ENCODE measurements at places on chromosomes 5 and 9.

DNA sequence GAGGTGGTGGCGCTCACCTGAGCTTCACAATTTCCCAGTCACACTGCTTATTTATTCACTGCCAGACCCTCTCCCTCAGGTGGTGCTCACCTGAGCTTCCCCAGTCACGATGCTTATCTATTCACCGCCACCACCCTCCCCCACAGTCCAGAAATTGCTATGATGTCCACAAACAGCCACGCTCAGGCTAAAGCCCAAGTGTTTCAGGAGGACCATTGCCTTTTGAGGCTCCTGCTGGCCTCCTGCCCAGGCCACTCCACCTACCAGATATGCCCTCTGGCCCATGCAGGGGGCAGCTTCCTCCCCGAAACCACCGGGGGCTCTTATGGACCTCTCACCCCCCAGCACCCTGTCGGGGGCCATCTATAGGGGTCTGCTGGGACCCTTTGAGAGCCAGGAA is 4.6 kb downstream of the PDLIM7 start:
- no peak for DNase-seq

DNA sequence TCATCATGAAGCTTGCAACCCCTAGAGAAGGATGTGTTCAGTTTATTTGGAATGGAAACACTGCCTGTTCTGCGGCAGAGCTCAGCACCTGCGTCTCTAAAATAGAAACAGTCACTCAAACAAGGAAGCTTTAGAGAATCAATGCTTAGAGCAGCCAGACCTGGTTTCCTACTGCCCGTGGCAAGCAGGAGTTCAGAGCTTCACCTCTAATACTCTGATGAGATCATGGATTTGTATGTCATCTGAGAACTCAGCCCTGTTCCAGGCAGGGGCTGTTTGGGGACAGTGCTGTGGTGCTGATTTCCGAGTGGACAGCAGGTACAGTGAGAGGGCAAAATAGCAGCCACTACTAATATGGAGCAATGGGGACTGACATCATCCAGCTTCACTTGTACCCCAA is 236.0 kb upstream of the IRX1 start:
- no peak for DNase-seq

DNA sequence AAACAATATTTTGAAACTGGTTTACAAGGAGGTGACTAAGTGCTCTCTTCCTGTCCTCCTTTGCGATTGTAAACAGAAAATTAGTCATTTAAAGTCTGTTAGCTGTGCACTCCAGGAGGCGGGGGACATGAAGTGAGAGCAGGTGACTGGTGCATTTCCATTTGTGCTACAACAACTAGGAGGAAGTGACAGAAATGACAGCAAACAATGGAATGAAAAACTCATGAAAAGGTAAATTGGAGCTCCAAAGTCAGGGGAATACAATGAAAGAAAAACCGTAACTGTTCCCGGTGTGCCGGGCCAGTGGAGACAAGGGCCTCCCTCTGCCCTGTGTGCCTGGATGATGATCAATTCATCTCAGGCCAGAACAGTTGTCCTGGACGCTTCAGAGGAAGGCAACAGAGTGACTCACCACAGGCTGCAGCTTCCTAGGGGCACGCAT is 439.9 kb downstream of the GADD45G start:
- no peak for DNase-seq

GRCh38 chr9:23611869-23612268 is 214.2 kb downstream of the ELAVL2 start:
- DNase-seq = no peak

- DNase-seq = peak; percentile 63
Observed at GRCh38 chr9:109903515-109904138, 123.6 kb downstream of the PALM2AKAP2 start.

DNA sequence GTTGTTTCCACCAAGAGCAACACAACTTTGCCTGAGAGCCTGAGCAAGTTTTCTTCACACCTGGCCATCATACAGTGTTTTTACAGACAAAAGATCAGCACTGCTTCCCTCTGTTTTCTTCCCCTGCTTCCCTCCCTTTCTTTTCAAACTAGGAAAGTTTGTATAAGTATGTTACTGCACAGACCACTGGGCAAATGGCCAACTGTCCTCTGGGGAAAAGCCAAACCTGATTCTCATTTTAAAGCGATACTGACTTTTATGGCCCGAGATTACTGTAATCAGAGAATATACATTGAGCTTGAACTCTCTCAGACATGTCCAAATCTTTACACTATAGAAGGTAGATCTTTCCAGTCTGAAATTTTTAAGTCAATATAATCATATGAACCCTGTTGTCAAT is 415.0 kb downstream of the NFIB start:
- DNase-seq = no peak

DNA sequence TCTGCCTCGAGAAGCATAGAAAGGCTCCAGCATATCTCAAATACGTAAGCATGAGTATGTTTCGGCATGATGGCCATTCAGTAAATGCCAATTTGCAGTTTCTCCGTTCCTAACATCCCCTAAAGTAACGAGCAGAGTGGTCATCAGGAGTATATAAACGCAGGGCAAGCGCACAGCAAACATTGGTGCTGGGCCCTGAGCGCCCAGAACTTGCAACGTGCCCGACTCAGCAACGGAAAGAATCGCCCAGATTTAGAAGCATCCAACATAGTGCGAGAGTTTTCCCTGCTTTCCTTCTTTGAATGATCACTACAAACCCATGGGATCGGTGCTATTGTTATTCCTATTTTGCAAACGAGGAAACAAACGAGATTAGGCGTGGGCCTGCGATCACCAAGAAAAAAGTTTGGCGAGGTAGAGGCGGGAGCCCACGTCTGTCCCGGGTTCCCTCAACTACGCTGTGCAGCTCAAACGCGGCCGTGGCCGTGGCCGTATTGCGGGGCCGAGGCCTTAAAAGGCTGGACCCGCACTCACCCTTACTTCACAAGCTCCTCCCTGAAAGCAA is 505 bp downstream of the RPS14 start:
- no peak for DNase-seq

DNA sequence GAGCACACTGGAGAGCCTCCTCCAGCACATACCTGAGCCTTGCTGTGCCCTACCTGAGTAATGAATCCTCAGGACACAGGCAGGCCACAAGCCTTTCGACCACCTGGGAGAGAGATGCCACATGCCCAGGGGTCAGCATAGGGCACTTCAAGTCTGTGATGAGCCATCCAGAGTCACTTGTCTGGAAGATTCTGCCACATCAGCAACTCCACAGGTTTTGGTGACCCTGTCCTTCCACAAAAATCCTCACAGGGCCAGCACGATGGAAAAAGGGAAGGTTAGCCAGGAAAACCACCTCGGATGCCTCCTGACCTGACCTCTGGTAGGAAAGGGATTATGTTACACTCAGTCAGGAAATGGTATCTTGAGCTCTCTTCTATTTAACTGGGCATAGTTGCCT is 46.8 kb downstream of the FRMD3 start:
- no peak for DNase-seq

- no peak for DNase-seq
Observed at GRCh38 chr9:95373782-95374487, 56.4 kb upstream of the FANCC start.

GRCh38 chr9:111271481-111272080 is 58.4 kb downstream of the OR2K2 start:
- DNase-seq = no peak

GRCh38 chr5:30401479-30402058 is 791.9 kb upstream of the CDH6 start:
- DNase-seq = peak; percentile 27

DNA sequence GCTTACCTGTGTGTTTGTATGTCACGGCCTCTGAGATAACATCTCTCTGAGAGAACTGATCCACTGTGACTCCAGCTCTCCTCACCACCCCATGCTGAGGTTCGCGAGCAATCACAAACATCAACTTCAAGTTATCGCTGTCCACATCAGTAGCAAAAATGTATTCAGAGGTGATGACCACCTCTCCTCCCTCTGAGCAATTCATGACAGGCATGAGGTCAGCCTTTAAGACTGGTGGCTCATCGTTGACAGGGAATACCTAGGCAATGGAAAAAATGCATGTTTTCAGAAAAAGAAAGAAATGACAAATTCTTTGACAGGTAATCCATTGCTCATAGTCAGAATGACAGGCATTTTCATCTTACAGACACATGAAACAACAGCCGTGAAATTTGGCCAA is 90.3 kb upstream of the CER1 start:
- DNase-seq = no peak

DNA sequence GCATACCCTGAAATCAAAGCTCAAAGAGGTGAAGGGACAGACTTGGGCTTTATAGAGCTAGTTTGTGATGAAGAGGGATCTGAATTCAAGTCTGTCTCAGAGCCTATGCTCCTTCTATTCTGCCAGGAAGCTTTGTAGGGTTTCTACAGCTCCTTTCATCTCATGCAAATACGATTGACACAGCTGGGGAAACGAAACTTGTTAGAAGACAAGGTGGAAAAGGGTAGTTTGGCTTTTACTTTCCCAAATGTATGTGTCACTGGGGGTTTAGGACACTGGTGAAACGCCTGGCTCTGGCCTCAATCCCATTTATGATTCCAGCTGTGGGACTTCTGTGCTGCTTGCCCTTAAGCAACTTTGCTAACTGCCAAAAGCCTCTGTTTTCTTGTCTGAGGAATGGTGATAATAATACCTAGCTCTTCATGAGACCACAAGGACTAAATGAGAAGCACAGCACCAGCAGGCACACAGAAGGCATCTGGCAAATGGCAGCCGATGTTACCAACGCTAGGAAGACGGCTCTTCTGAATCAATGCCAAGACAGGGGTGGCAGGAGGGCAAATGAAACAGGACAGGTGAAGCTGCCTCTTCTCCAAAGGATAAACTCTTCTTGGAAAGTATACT is 70.3 kb upstream of the EQTN start:
- DNase-seq = no peak

GRCh38 chr9:131971482-131972074 is 108.1 kb downstream of the MED27 start:
- no peak for DNase-seq

DNA sequence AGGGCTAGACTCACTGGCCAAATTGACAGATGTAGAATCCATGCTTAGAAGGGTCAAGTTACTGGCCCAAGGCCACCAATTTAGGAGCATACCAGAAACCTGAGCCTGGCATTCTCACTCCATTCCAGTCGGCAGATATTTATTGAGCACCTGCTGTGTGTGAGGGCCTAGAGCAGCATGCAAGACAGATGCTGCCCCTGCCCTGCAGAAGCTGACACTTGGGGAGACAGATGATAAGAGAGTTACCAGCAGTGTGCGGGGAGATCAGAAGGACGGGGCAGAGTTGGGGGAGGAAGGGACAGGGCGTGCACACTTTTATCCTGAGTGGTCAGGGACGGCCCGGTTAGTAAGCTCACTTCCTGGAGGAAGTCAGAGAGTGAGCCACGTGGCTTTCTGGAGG is 111.5 kb upstream of the RAPGEF1 start:
- no peak for DNase-seq

GRCh38 chr5:39654715-39655114 is 229.9 kb upstream of the DAB2 start:
- no peak for DNase-seq

DNA sequence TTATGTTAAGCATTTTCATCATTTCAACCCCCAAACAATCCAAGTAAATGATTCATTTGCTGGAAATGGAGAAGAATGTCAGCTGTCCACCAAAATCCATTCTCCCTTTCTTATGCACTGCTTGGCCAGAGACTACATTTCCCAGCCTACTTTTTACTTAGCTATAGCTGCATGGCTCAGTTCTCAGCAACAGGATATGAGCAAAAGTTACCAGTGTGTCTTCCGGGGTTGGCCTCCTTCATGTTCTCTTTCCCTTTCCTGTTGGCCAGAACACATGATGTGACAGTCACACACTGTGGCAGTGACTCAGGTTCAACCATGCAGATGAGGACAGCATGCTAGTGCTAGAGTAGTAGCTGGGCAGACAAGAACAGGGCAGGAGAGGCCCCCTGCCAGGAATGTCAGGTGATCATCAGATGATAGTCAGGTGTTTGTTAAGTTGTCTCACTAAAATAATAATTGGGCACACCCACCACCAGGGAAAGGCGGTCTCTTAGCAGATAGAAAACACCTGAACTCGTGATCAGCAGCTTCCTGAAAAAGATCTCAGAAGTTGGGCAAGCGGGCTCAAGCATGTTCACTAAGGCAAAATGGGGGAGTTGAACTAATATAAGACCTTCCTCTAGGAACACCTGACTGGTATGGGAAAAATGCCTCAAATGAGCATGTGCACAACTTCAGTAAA is 12.2 kb downstream of the GPR150 start:
- no peak for DNase-seq

- no peak for DNase-seq
Observed at GRCh38 chr5:53089481-53089991, 20.0 kb downstream of the MOCS2 start.

DNA sequence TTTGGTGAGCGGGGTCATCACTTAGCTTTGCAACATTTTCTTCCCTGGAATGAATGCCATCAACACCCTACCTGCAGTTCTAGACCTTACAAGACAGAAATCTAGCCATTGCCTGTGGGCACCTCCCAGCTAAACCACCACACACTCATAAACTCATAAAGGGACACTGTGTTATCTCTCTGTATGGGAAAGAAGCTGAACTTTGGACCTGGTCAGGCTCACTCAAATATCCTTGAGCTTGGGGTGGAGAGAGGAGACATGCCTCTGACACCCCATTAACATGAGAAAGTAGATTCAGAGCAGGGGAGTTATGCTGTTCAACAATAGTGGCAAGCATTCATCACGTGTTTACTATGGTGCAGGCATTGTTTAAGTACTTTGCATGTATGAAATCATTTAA is 205.6 kb downstream of the ZNF462 start:
- no peak for DNase-seq

DNA sequence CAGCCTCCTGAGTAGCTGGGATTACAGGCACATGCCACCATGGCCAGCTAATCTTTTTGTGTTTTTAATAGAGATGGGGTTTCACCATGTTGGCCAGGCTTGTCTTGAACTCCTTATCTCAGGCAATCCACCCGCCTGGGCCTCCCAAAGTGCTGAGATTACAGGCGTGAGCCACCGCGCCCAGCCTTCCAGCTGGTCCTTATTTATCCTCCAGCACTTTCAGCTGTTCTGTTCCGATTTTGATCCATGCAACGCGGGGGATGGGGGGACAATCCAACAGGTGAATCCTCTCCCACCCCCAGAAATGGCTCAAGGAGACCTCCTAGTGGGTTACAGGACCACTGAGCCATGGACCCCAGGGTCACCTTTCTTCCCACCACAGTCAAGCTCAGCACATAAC is 14.7 kb upstream of the CDKN2AIPNL start:
- DNase-seq = no peak

- no peak for DNase-seq
Observed at GRCh38 chr9:72441848-72442607, 77.0 kb upstream of the ZFAND5 start.

- DNase-seq = no peak
Observed at GRCh38 chr5:131523500-131524185, 111.4 kb downstream of the RAPGEF6 start.

DNA sequence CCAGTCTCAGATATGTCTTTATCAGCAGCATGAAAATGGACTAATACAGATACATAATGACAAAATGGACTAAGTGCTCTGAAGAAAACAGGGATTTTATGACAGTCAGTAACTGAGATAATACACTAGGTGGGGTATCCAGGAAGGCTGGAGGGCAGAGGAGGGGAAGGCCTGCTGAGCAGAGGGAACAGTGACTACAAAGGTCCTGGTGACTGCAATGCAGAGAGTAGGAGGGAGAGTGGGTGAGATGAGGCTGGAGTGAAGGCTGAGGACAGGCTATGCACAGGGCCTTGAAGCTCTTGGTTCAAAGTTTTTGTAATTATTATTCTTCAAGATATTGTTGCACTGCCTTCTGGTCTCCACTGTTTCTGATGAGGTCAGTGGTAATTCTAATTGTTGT is 4.9 kb downstream of the ACOT12 start:
- DNase-seq = no peak

- no peak for DNase-seq
Observed at GRCh38 chr5:178627259-178627598, 379 bp upstream of the CLK4 start.

All from left kidney (tissue), 8 donors.